ENCODE measurements at places on chromosomes 4 and X.

DNA sequence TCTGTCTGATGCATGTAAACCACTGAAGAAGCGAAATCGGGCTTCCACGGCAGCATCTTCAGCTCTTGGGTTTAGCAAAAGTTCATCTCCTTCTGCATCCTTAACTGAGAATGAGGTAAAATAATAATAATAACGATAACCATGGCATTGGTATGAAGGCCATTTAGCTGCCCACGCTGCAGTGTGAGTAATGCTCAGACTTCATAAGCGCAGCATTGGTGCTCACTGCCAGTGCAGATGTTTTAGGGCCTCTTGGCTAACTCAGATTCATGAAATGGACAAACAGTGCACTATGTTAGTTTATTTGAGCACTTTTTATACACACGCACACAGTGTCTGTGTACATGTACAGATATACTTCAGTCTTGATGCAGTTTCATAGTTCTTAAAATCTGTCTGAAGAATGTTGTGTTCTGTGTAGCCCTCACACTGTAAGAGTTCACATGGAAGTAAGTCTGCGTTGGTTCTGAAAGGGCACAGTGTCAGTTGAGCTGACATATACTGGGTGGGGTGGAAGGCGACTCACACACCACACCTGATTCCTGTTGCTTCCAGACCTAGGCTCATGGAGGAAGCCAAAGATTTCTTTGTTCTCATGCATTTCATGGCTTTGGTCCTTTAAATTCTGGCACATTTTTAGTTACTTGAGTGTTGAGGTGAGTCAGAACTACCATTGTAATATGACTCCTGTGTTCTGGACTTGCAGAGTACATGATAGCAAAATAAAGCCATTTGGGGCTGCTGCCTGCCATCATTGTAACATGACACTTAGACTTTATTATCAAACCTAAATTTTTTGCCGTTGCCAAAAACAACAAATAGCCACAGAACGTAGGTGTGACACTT, 68.7 kb downstream of the NSD2 start:
- DNase-seq = no peak

DNA sequence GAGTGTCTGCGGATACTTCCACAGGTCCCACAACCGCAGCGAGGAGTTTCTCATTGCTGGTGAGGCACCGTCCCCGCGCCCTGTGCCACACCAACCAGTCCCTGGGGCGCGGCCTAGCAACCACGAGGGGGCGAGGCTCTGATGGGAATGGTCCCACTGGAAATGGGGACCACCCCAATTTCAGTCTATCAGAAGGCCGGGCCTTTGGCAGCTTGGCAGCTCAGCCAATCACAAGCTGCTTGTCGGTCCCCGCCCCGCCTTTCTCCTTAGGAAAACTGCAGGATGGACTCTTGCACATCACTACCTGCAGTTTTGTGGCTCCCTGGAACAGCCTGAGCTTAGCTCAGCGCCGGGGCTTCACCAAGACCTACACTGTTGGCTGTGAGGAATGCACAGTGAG, 3.0 kb downstream of the TIMP1 start:
- DNase-seq = no peak

- no peak for DNase-seq
Observed at GRCh38 chr4:163148466-163149336, 18.0 kb downstream of the NAF1 start.

GRCh38 chr4:118264096-118264495, 88.7 kb downstream of the PRSS12 start:
- no peak for DNase-seq

GRCh38 chr4:181966104-181966551, 277.1 kb upstream of the TENM3 start:
- no peak for DNase-seq

- DNase-seq = no peak
Observed at GRCh38 chrX:121227888-121228287, 180.5 kb downstream of the GLUD2 start.

- no peak for DNase-seq
Observed at GRCh38 chr4:87224141-87224923, 3.9 kb upstream of the KLHL8 start.

DNA sequence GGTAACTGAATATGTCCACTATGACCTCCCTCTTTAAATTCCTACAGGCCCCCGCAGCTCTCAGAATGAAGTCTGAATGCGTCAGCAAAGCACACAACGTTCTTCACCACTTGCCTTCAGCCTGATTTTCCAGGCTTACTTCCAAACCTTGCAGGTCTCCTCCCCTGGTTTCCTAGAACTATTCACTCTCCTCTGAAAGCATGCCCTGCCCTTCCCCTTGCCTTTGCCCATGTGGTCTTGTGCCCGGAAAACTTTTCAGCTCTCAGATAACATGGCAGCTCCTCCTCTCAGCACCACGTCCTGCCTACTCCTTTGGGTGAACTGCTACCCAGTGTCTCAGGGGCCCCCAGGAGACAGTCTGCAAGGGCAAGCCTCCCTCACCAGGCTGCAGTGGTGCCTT, 268.5 kb upstream of the LDB2 start:
- DNase-seq = no peak

DNA sequence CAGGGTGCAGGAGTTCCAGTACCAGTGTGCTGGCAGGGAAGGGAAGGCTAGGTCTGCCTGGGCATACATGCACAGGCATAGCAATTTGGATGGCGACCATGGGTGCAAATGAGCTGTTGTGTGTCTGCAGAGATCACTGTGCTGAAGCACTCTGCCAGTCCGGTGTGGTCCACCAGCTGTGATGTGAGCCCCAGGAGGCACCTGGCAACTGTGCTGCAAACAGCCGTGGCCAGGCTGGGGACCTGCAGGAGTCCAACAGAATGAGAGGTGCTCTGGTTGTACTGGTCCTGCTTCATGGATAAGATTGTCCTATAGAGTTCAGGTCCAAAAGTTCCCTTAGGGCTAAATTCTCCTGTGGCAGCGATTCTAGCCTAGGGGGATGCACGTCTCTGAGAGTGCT, 6.1 kb downstream of the FAM47A start:
- no peak for DNase-seq

DNA sequence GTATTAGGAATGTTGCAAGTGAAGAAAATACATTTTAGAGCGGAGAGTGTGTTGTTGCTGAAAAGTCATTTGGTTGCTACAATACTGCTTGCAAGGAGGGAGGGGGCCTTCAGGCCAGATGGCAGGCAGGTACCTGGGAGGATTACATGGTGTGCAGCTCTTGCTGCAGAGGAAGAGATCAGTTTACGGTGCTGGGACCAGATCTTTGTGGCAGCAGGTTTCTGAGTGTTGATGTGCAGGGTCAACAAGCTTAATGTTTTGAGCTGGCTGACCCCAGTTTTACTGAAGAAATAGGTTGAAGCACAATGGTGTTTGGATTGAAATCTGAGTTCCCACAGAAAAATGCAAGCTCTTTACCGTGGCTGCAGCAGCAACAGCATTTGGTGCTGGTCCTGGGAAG, 96.4 kb upstream of the DDIT4L start:
- no peak for DNase-seq

DNA sequence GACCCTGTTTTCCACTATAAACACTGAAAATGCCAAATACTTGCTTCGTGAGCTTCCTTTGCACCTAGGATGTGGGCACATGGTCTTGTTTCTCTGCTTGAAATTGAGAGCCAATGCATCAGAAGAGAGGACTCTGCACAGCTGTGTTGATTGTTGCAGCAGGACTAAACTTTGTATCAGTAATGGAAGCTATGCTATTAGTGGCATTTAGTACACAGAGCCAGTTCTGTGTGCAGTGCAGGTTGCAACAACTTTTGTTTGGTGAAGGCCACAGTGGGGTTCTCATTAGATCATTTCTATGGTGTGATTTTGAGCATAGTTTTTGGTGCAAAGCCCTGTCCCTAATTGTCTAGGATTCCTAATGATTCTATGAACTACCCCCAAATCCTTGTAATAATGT, 54.4 kb upstream of the ANKRD17 start:
- no peak for DNase-seq

DNA sequence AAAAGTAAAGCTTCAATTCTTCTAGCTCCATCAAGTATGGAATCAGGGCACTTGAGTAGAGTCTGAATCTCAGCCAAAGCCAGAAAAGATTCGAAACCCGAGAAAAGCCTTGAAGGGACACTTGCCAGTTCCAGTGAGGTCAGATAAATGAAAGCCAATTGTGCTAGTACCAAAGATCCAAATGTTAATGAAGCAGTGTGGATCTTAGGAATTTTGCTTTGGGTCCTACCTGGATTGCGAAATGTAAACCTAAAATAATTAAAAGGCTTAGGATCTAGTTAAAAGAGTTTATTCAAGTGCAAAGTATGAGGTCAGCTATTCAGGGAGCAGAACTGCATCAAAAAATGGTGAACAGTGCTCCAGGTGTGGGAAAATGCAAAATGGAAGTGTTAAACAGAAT, 552.6 kb downstream of the NAP1L3 start:
- no peak for DNase-seq

DNA sequence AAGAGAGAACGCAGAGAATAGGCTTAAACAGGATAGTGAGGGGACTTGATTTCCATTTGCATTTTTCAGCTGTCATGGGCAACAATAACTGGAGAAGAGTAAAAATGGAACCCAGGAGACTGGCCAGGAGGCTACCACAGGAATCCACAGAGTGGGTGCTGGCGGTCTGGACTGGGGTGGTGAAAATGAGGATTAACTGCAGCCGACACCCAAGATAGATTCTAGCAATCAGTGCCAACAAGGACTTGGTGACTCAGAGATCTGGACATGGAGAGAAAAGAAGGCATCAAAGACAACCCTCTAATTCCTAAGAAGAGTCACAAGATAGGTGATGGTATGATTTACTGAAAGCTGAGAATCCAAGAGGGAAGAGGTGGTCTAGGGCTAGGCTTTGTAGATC, 102.8 kb downstream of the ATP8A1 start:
- no peak for DNase-seq

DNA sequence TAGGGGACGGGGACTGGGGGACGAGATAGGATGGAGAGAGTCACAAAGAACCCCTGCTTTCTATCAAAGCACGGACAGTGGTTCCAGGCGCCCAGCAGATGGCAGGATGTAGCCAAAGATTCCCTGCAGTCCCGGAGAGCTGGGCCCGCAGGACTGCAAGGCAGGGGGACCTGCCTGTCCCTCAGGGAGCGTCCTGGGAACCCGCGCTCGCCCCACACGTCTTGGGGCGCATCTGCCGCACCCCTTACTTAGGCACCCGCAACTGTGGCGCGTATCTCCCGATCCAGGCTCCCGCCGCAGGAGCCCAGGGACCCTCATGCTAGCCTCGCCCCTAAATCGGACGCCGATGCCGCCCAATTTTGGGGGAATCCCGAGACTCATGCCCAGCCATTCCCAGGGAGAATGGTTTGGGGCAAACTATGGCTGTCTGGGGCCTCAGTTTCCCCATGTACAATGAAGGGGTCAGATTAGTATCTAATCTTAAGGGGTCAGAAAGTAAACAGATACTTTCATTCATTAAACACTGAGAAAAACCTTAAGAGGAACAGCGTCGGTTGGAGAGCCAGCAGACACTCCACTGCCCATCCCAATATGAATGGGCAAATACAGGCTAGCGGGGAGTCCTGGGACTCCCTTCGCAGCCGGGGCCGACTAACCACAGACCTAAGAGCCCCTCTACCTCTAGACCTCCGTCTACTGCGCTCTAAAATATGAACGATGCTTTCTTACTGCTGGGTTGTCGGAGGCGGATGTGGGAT, 581 bp upstream of the STK32B start:
- DNase-seq = no peak

All from stimulated activated effector memory CD8-positive, alpha-beta T cell treated with anti-CD3 and anti-CD28 coated beads, Interleukin-12 subunit alpha, Interleukin-12 subunit beta, amount 100 ng/mL, for 72 hours (primary cell).